ENCODE measurements at places on chromosomes 5 and 9. TPM values are rescaled to one million over a fixed set of nuclear protein-coding genes. Genes with fewer than 3 reads are reported as not detected.

Gene PCAT7
- 24.4 TPM for total RNA-seq

Gene FLT4
- 5.3 TPM for total RNA-seq

Gene P4HA2
- total RNA-seq = 51.3 TPM

Gene GDNF
- total RNA-seq = not detected

Gene RNF183
- total RNA-seq = 0.06 TPM

GRCh38 chr5:99054972-99055371 lies 126.2 kb upstream of the CHD1 start:
- DNase-seq = no peak
- no peak overlapping the region for H3K27ac ChIP-seq
- H3K27me3 ChIP-seq = no peaks in the 10 kb centered on the region
- H3K36me3 ChIP-seq = no peaks in the 10 kb centered on the region
- no peak overlapping the region for H3K4me3 ChIP-seq

GRCh38 chr9:33374190-33374589 lies 28.2 kb downstream of the AQP7 start:
- peaks cover 20% of the 10 kb centered on the region for H3K36me3 ChIP-seq
- no peak overlapping the region for H3K27ac ChIP-seq
- no peak for DNase-seq
- H3K4me3 ChIP-seq = no peak overlapping the region
- H3K4me1 ChIP-seq = peaks cover 3% of the 10 kb centered on the region

DNA sequence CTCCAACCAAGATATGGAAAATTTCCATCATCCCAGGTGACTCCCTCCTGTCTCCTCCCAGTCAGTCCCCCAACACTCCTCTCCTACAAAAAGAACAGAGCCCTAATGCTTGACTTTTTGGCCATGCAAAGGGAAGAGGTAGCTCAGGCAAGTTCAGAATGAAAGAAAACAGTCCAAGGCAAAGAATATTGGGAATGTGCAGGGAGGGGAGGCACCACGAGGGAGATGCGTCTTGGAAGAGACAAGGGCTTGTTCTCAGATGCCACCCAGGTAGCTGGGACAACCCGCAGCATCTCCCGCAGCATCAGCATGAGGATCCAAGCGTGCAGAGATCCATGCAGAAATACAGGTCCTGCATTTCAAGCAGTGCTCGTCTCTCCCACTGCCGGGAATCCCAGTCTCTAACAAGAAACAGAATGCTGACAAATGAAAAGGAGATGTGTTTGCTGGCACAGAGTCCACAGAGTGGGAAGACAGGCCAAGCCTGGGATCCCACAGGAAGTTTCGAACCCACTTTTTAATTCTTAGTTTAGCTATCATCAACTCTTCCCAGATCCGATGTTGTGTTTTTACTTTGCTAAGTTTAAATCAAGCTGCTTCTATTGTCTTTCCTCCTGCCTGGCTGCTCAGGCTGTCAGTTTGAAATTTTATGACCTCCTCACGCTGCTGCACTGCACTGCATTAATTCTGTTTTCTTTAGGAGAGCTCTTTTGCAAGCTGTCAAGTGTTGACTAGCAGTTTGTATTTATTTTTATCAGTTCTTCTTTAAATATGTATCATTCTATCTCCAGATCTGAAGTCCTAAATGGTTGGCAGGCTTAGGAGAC lies 86.8 kb upstream of the OSMR start:
- H3K27me3 ChIP-seq = no peaks in the 10 kb centered on the region
- H3K27ac ChIP-seq = no peak overlapping the region
- no peak overlapping the region for H3K4me3 ChIP-seq
- peak; percentile 38 for DNase-seq
- no peaks in the 10 kb centered on the region for H3K36me3 ChIP-seq

DNA sequence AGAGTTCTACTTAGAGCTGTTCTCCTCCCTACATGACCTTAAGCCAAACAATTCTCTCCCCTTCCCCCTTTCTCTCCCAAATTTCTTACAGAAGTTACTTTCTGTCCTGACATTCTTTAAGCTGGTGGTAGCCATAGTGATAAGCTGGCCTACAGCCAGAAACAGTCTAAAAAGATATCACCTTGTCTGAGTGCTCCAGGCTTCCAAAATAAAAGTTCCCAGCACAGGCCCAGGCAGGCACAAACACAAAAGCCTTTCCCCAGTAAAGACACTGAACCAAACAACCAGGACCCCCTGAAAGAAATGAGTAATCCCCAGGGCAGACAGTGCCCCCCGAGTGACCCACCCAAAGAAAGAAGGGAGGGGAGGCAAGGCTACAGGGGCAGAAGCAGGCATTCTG lies 19.2 kb downstream of the SIL1 start:
- peak overlapping the region; percentile 96 for H3K27ac ChIP-seq
- DNase-seq = peak; percentile 87
- H3K27me3 ChIP-seq = no peaks in the 10 kb centered on the region
- no peak overlapping the region for H3K4me3 ChIP-seq
- peaks cover 61% of the 10 kb centered on the region for H3K4me1 ChIP-seq

- peak; percentile 50 for DNase-seq
- H3K27ac ChIP-seq = no peak overlapping the region
- H3K4me1 ChIP-seq = no peaks in the 10 kb centered on the region
These were observed 16.1 kb upstream of the ZNF462 start for GRCh38 chr9:106846857-106847256.

- H3K36me3 ChIP-seq = no peaks in the 10 kb centered on the region
- H3K4me3 ChIP-seq = no peak overlapping the region
- H3K27ac ChIP-seq = no peak overlapping the region
- peak; percentile 96 for DNase-seq
- H3K27me3 ChIP-seq = no peaks in the 10 kb centered on the region
- H3K4me1 ChIP-seq = no peaks in the 10 kb centered on the region
These were observed 293.8 kb downstream of the CWC27 start for GRCh38 chr5:65062469-65063083.

DNA sequence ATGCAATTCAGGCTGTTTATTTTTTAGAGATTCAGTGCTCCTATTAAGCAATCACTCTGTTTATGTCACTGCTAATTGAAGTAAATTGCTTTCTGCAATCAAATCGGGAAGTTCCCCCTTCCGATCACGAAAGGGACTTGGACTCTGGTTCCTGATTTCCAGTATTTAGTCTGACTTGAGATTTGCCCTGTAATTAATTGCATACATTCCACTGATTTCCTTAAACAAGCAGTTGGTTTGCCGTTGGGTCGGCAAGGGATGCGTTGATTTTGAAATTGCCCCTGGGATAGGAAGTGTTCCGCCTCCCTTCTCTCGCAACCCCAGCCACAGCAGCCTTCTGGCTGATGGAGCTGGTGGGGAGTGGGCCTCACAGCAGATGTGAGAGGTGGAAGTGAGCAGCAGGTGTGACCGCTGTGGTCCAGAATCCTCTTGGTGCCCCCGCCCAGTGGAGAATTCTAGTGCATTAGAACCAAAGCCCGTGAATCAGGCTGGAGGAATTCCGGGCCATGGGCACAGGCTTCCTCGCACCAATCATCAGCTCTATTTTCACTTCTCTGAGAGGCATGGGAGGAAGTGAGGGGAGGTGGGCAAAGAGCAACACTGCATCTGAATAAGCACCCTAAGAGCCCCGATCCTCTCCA lies 102.5 kb downstream of the SPRY4 start:
- no peaks in the 10 kb centered on the region for H3K36me3 ChIP-seq
- no peak overlapping the region for H3K4me3 ChIP-seq

DNA sequence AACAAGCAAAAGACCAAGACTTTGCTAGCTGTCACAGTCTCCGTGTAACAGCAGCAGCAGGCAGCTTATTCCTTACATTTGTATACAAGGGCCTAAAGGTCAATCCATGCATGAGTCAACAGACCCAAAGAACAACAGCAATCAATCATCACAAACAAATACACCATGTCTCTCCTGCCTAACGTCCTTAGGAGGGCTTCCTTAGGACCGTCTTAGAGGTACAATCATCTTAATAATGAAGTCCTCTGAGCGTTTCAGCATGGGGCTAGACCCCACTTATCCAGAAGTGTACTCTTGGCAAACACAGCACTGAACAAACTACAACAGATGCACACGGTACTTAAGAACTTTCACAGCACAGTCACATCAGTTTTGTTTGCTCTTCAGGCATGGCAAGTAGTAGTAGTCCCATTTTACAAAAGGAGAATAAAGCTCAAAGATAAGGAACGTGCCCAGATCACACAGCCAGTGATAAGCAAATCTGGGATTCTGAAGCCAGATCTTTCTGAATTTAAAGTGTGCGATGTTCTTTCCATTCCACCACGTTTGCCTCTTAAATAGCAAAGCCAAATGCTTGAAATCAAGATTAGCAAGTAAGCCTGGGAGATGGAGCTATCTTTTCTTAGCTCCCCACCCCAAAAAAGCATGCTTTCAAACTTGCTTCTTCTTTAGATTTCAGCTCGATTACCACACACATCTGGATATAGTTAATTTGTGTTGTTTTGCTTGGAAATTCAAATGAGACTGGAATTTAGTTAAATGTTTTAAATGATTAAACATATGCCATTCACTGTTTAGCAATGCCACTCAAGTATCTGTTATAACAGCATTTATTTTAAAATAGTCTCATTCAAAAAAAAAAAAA lies 24.2 kb downstream of the PSMB7 start:
- H3K36me3 ChIP-seq = no peaks in the 10 kb centered on the region
- no peaks in the 10 kb centered on the region for H3K27me3 ChIP-seq
- H3K27ac ChIP-seq = no peak overlapping the region
- H3K4me3 ChIP-seq = no peak overlapping the region
- DNase-seq = no peak
- H3K4me1 ChIP-seq = peaks cover 27% of the 10 kb centered on the region

DNA sequence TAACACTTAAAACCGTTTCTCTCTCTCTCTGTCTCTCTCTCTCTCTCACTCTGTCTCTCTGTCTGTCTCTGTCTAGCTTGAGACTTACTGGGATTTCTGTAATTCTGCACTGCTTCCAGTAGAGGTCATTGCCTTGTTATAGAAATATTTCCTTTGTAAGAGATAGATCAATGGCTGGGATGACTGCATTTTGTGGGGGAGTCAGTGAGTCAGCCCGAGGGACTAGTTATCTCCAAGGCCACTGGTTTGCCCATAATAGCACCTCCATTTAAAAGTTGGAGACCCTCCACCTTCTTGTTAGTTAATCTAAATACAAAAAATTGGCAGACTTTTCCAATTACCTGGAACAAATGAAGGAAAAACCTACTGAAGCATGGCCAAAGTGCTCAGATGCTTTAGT lies 547.2 kb downstream of the LRRC70 start:
- no peak overlapping the region for H3K4me3 ChIP-seq
- no peaks in the 10 kb centered on the region for H3K27me3 ChIP-seq
- DNase-seq = peak; percentile 36

DNA sequence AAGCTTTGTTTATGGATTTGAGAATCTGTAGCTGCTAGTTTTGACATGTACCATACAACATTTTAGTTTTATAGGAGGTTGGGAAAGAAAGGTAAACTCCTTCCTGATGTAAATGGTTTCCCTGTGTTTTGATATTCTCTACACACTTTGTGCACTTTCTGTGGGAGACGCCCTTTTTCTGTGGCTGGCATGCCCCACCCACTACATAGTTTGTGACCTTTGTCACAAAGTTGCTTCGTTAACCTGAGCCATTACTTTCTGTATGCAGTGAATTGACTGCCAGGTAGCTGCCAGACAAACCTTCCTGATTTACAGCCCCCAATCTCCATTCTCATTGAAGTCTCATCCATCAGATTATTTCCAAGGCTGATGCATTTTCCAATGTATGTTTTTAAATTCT lies 90.6 kb downstream of the NLN start:
- no peak for DNase-seq
- no peaks in the 10 kb centered on the region for H3K27me3 ChIP-seq

GRCh38 chr5:143708672-143709071 lies 103.3 kb upstream of the HMHB1 start:
- H3K4me1 ChIP-seq = no peaks in the 10 kb centered on the region
- no peak for DNase-seq
- H3K4me3 ChIP-seq = no peak overlapping the region
- H3K36me3 ChIP-seq = no peaks in the 10 kb centered on the region

DNA sequence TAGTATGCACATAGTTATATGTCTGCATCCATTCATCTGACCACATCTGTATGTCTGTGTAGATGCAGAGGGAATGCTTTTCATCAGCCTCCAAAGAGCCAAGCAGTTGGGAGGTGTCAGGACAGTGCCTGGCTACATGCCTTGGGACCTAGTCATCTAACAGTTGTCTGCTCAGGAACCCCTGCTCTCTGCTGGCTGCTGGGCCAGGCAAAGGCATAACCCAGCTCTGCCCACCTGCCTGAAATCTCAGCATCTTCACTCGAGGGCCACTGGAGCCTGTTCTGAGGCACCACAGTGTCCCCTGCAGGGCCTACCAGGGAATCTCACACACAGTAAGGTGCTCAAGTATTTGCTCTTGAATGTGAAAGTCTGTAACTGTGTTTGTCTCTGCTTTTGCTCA lies 3.7 kb downstream of the C9orf50 start:
- no peak overlapping the region for H3K4me3 ChIP-seq
- H3K4me1 ChIP-seq = peaks cover 9% of the 10 kb centered on the region
- H3K27me3 ChIP-seq = peaks cover 10% of the 10 kb centered on the region
- no peaks in the 10 kb centered on the region for H3K36me3 ChIP-seq
- no peak for DNase-seq

DNA sequence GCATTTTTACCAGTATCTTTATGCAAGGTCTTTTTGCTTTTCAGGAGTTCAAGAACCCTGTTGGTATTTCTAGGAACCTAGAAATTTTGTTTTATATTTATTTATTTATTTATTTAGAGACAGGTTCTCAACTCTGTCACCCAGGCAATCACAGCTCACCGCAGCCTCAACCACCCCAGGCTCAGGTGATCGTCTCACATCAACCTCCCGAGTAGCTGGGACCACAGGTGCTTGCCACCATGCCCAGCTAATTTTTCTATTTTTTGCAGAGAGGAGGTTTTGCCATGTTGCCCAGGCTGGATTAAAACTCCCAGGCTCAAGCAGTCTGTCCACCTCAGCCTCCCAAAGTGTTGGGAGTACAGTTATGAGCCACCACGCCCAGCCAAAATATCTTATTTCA lies 32.9 kb downstream of the LHX6 start:
- no peaks in the 10 kb centered on the region for H3K4me1 ChIP-seq
- no peak overlapping the region for H3K4me3 ChIP-seq
- DNase-seq = no peak
- H3K27me3 ChIP-seq = peaks cover 5% of the 10 kb centered on the region

GRCh38 chr5:179307931-179308471 lies 37.3 kb downstream of the ADAMTS2 start:
- no peak for DNase-seq
- no peak overlapping the region for H3K27ac ChIP-seq
- no peaks in the 10 kb centered on the region for H3K36me3 ChIP-seq
- H3K4me3 ChIP-seq = no peak overlapping the region
- H3K4me1 ChIP-seq = no peaks in the 10 kb centered on the region
- no peaks in the 10 kb centered on the region for H3K27me3 ChIP-seq
